CD4-positive, alpha-beta T cell treated with Interleukin-4 for 4 hours (primary cell): ENCODE measurements at places on chromosomes 11 and 22.

- no peak for DNase-seq
Observed at GRCh38 chr11:75763846-75764245, 4.7 kb upstream of the DGAT2 start.

- DNase-seq: no peak
Observed at GRCh38 chr11:103946793-103947545, 89.5 kb upstream of the DDI1 start.

GRCh38 chr22:43449205-43449830, 37.5 kb downstream of the MPPED1 start:
- no peak for DNase-seq

- no peak for DNase-seq
Observed at GRCh38 chr11:67558084-67558772, 25.4 kb upstream of the GSTP1 start.

DNA sequence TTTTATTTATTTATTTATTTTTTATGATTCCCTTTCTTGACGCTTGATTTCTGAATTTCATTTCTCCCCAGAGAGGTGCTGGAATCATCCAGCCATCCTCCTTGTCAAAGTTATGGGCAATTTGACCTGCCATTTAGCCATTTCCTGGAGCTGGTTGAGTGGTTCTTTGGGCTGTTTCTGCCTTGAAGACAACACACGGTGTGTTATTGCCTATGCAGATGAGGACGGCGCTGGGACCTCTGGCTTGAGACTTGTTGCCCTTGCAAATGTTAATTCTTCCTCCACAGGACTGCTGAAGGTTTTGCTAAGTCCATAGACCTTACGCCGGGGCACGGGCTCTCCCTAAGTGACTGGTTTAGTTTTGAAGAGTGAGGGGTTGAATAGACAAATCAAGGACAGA, 147.9 kb upstream of the PLET1 start:
- DNase-seq: no peak

DNA sequence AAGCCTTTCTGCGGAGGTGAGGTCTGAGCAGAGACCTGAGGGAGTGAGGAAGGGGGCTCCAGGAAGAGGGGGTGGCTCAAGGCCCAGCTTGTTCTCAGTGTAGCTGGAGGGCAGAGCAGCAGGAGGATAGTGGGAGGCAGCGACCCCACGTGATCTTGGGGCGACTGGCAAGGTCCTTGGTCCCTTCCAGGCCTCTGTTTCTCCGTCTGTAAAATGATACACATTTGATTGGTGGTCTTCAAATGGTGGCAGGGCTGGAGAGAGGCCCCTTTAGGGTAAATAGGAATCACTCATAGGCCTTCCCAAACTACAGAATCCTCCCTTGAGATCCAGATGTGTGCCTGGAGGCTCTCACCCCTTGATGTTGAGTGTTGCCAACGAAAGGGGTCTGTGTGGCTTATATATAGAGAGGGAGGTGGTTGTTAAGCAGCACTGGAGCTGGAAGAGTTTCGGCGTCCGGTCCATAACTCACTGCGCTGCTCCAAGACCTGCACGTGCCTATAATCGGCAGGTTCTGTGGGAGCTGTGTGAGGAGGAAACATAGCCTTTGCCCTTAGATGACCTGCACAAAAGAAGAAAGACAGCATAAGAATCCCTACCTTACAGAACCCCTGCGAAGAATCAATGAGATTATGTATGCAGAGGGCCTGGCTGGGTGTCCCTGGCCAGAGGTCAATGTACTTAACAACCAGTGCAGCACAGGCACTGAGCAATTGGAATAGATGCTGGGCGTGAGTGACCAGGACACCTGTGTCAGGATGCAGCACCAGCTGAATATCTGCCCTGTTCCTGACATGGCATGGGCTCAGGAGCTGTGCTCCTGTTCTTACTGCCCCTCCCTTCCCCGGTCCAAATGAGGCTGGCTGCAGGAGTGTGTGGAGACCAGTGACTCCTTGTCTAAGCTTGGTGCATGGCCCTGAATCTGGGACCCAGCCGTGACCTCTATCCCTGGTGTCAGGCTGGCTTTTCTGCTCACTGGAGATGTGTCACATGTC, 28.7 kb downstream of the OTOG start:
- no peak for DNase-seq

DNA sequence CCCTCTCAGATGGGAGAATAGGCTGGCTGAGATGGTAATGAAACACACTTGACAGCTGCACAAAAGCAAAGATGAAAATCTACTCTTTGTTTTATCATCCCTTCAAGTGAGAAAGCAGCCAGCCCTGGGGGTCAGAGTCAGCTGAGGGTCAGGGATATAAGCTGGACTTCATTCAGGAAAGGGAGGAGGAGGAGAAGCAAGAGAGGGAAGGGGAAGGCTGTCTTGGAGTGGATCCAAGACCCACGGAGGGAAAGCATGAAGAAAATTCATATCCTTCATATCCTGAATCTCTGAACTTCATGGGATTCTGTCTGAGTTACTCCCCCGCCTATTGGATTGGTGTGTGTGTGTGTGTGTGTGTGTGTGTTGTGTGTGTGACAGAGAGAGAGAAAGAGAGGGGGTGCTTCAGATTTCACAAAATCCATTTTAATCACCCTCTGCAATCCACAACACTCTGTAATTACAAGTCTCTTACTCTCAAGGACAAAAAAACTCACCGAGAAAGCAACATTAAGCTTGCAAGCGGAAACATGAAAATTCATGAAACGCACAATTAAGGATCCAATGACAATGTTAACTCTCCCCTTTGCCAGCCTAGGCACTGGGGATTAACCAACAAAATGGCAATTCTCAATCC, 327.7 kb downstream of the TENM4 start:
- DNase-seq: no peak
